ENCODE measurements at places on chromosomes 6 and 20.

GRCh38 chr20:17657898-17658647 lies 24.0 kb downstream of the RRBP1 start:
- peak; percentile 10 for DNase-seq

GRCh38 chr20:51803148-51803854 lies 980 bp upstream of the SALL4 start:
- no peak for DNase-seq

DNA sequence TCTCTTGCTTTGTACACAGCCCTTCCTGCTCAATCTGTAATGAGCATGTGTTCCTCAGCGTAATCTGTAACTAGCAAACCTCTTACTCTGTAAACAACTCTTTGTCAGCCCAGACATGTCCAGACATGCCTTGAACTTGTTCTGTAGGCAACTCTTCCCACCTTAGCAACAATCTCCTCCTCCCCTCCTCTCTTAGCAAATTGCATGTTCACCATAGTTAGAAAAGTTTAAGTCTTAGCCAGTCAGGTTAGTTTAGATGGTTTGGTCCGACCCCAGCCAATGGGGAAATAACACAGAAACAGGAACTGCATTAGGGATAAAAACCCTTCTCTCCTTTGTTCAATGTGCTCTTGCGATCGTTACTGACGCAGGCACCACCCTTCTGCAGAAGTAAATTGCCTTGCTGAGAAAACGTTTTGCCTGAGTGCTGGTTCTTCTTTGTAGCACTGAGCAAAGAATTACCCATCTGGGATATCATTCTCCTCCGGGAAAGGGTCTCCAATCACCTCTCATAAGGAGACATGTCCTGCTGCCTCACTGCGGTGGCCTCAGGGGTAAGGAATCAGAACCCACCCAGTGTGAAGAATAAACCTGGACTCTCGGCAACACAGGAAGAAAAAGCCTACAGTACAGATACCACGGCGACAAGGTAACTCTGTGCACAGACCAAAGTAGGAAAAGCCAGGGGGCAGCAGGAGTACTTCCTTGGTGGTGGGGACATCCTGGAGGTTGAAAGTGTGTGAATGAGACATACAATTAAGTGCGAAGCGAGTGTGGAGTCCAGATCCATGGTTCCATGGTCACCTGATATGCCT lies 26.2 kb downstream of the PLN start:
- no peak for DNase-seq

GRCh38 chr6:170192905-170193304 lies 98.0 kb downstream of the DLL1 start:
- no peak for DNase-seq

GRCh38 chr20:62459488-62459887 lies 16.3 kb downstream of the GATA5 start:
- DNase-seq = no peak

DNA sequence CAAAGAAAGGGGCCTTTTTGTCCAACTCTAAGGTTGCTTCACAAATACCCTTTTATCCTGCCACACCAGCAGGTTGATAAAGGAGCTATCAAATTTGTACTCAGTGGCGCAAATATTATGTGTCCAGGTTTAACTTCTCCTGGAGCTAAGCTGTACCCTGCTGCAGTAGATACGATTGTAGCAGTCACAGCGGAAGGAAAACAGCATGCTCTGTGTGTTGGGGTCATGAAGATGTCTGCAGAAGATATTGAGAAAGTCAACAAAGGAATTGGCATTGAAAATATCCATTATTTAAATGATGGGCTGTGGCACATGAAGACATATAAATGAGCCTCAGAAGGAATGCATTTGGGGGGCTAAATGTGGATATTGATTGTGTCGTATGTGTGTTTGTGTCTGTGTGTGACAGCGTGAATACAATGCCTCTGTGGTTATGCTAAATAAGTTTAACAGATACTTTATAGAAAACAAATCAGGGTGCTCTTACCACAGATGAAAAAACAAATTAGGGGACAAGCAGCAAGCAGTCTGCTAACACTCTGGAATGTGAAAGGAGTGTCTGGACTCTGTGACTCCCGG lies 33.6 kb downstream of the HM13 start:
- no peak for DNase-seq

DNA sequence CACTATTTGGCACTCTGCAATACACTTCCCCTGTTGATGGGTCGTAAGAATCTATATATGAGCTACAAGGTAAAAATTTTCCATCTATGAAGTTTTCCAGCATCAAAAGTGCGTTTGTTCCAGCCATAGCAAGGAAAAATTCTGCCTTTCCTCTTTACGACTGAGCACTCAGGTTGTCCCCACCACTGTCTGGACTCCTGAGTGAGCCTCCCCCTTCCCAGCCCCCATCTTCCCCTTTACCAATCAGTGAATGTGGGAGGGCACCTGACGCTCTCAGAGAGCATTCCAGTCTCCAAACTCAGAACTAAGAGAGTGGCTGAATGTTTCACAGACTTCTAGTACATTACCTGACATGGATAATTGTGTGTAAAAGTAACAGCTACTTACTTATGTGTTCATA lies at the start of gene ALDH8A1:
Gene ALDH8A1 (minus strand): TSS at position 175 of the 400 bp plus-strand sequence. CDS start 48 bp downstream, at position 127.
- DNase-seq = no peak

GRCh38 chr20:17407550-17407949 lies 123.6 kb downstream of the BFSP1 start:
- DNase-seq = no peak

DNA sequence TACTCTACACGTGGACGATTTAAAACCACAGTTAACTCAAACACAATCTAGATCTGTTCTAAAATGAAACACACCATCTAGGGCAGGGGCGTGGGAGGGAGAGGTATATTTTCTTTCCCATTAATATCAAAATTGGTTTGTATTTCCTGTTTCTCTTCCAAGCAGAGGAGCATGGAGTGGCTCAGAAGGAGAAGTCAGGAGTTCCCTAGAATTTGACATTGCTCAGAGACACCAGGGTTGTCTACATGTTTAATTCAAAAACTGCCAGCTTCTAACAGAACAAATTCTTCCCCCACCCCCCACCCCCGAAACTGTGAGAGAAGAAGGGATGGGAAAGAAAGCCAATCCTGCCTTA lies 2.3 kb downstream of the PREX1 start:
- no peak for DNase-seq

DNA sequence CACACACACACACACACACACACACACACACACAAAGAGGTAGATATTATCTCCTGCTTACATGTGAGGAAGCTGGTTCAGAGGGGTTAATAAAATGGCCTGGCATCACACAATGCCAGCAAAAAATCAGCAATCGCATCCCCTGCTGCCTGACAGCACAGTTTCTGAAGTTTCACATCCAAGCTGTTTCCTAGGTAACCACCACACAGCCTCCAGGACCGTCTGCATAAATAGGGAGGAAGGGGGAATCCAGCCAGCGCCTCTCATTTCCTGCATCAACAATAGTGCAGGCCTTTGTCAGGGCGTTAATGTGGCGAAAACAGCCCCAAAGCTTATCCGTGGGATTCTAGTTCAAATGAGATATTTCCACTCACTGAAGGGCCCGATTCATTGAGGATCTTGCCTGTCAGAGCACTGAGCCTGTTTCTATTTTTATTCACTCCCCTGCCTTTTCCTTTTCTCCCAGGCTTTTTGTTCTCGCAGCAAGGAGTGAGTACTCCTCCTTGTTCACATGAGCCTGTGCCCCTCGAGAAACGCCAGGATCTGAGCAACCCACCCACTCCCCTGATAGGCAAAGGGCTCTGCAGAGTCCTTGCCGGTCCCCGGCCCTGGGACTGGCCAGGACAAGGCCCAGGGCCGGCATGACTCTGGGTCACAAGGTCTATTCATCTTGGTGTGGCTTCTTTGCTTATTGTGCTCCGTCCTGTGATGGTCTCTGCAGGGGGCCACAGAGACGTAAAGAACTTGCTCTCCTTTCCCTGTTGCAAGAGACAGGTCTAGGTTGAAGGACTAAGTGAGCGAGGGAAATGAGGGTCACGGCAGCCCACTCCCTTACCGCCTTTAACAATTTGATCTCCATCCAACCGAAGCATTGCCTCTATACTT lies 32.7 kb downstream of the TUBB2B start:
- no peak for DNase-seq

GRCh38 chr6:56819604-56820003 lies 135.3 kb upstream of the BEND6 start:
- DNase-seq = no peak

Data from tibial artery (tissue), 4 donors.